ENCODE measurements at places on chromosomes 5 and 9.
A peak's percentile ranks its signal among the peaks of the same experiment; 100 is the strongest.

DNA sequence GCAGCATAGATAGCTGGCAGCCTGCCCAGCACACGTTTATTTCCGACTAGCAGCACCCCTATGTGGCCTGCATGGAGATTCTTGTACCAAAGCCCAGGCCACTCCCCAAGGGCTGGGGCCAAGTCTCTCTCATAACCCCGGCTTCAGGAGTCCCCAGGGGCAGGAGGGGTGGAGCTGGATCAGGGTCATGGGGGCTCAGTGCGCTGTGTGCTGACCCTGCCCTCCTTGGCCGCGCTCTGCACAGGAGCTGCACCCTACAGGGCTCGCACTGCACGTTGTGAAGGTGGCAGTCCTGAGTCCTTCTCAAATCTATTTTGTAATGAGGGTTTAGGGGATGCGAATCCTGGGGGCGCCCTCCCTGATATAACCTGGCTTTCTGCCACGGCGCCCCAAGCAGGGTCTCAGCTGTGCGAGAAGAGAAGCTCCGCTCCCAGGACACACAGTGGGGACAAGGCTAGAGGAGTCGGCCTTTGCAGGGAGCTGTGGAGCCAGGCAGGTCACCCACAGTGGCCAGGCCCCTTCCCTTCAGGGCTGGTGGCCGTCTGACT is 28.6 kb downstream of the NKD2 start:
- DNase-seq = no peak

- DNase-seq = no peak
Observed at GRCh38 chr5:180704362-180704761, 35.5 kb downstream of the OR2Y1 start.

- DNase-seq = no peak
Observed at GRCh38 chr9:32413424-32413823, 29.0 kb downstream of the ACO1 start.

GRCh38 chr9:126165755-126166154 is 160.9 kb upstream of the MVB12B start:
- no peak for DNase-seq

GRCh38 chr9:114532561-114533237 is 27.4 kb upstream of the WHRN start:
- no peak for DNase-seq

- DNase-seq = peak; percentile 66
Observed at GRCh38 chr9:88476491-88477271, 58.3 kb upstream of the NXNL2 start.

DNA sequence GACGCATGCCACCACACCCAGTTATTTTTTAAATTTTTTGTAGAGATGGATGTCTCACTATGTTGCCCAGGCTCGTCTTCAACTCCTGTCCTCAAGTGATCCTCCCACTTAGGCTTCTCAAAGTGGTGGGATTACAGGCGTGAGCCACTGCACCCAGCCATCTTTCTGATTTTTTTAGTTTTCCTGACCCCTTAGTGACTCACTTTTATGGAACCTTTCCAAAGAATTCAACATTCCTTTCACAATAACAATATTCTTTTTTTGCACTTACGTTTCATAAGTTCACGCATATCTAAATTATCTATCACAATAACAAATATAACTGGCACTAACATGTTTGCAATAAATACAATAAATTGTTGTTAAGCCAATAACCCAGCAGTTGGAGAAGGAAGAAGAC is 8.5 kb downstream of the ELOVL7 start:
- no peak for DNase-seq

Data from DMS79 (cell line).